ENCODE measurements at places on chromosomes 4 and X. TPM values are rescaled to one million over a fixed set of nuclear protein-coding genes. Genes with fewer than 3 reads are reported as not detected.

The FAT4 gene
- 7.4 TPM for total RNA-seq

GRCh38 chr4:147461161-147461560 is 19.7 kb upstream of the EDNRA start:
- DNase-seq = no peak

- DNase-seq = no peak
Observed at GRCh38 chr4:5863461-5864113, 29.3 kb downstream of the CRMP1 start.

The DMRTC1 gene
- not detected for total RNA-seq

- DNase-seq = no peak
Observed at GRCh38 chr4:566508-567295, 9.4 kb downstream of the TMEM271 start.

The UGT8 gene
- total RNA-seq = 4.3 TPM

The ASB9 gene
- total RNA-seq = 1.1 TPM

The SRPX2 gene
- 0.11 TPM for total RNA-seq

DNA sequence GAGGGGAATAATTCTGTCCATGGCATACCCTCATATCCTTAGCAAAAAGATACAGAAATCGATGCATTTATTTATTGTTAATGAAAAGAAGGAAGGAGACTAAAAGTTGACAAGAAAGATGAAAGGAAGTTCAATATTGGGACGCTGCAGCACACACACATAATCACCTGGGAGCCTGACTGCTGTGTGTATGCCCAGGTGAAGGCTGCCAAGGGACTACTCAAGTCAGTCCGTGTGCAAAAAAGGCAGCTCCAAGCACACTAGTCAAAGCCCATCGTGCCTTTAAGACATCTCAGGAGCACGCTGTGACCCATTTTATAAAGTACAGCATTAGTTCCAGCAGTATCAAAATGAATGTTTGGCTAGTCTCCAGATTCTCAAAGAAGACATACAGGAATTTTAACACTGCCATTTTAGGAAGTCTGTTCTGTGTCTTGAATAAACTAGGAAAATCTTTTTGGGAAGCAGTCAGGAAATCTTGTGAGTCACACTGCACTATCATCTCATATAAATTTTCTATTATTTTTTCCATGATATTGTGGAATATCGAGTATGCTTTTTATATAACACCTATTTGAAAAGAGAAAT is 363.9 kb downstream of the GASK1B start:
- no peak for DNase-seq

The PLAC1 gene
- not detected for total RNA-seq

DNA sequence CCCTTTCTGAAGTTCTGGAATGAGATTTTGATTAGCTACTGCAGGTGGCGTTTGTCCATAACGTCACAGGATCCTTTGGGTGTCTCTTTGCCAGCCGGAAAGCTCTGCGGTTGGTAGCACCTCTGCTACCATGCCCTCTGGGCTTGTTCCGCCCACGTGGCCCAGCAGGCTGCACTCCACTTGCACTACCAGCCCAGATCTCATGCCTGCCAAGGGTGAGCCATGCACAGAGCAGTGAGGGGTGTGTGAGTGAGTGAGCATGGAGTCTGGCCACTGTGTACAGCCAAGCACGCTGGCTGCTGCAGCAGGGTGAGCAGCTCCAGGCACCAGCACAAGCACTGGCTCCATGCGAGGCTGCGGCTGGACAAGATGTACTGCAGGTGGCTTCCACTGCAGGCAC is 6.6 kb upstream of the HNRNPD start:
- DNase-seq = no peak

- peak; percentile 7 for DNase-seq
Observed at GRCh38 chrX:101931136-101931487, 715 bp downstream of the ZMAT1 start.

GRCh38 chr4:91936311-91936710 is 367.5 kb upstream of the GRID2 start:
- no peak for DNase-seq

The SYN1 gene
- not detected for total RNA-seq

DNA sequence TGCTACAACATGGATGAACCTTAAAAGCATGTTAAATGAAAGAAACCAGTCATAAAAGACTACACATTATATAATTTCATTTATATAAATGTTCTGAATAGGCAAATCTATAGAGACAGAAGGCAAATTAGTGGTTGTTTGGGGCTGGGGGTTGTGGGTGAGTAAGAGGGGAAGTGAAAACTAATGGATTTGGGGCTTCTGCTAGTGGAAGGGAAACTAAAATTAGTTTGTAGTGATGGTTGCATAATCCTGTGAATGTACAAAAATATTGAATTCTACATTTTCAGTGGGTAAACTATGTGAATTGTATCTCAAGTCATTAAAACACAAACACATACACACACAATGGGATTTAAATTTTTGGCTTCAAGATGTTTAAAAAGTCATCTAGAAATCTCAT is 25.4 kb upstream of the LIMCH1 start:
- DNase-seq = no peak

- DNase-seq = peak; percentile 29
Observed at GRCh38 chrX:23332101-23332887, 2.4 kb upstream of the PTCHD1 start.

DNA sequence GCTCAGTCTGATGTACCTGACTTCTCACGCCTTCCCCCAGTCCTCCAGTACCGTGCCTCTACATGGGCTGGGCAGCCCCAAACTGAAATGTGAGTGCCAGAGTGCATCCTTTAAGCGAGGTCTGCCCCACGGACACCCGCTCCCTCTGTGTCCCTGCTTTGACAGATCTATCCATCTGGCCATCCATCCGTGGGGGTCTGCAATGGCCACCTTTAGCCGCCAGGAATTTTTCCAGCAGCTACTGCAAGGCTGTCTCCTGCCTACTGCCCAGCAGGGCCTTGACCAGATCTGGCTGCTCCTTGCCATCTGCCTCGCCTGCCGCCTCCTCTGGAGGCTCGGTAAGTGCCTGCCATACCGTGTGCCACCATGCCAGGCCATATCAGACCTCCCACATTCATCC is 827 bp downstream of the PORCN start:
- no peak for DNase-seq

GRCh38 chr4:57763070-57763469 is 652.9 kb upstream of the IGFBP7 start:
- DNase-seq = no peak

The JAKMIP1 gene
- 5.1 TPM for total RNA-seq

DNA sequence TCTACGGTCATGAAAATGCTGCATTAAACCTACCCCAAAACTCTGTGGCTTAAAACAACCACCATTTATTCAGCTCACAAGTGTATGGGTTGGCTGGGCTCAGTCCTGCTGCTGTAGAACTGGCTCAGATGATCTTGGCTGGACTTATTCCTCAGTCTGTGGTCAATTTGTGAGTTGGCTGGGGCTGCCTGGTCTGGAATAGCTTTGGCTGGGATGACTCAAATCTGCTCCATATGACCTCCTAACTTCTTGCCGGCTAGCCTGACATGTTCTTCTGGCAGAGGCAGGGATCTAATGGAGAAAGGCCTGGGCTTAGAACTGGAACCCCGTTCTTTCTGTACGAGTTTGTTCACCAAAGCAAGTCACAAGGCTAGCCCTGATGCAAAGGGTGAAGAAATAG is 71.7 kb downstream of the CFAP299 start:
- DNase-seq = no peak

DNA sequence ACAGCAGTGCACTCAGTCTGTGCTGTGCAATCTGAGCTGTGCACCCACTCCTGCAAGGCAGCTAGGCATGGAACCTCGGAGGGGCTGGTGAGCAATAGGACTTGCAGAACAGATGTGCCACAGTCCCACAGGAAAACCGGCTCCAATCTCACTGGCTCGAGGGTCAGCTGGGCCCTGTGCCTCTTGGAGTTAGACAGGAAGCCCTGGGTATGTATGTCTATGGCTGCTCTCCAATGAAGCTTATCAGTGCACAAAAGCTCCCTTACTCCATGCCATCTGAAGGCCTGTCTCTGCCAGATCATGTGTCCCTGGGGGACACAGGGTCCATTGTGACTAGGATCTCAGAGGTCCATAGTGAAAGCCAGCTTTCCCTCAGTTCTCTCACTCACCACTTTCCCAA is 335.8 kb downstream of the SH3BGRL start:
- DNase-seq = no peak

- DNase-seq = no peak
Observed at GRCh38 chr4:38672074-38672396, 8.0 kb downstream of the KLF3 start.

DNA sequence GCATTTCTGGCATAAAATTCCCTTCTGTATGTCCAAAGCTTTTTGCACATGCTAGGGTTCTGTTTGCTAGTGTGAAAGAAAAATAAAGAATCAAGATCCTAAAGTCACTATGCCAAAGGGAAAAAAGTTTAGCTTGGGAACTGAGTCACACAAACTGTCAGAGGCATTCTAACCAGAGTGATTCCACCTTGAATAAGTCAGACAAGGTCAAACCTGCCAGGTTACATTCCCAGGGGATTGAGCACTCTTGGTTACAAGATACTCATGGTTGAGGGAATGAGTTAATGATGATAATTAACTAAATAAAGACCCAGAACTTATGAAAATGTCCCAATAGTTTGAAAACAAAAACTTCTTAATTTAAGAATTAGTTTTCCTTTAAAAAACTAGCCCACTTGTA is 13.7 kb upstream of the UGT2B17 start:
- no peak for DNase-seq

GRCh38 chr4:138112389-138112788 is 129.8 kb downstream of the SLC7A11 start:
- no peak for DNase-seq

GRCh38 chrX:132059973-132060540 is 37.0 kb downstream of the STK26 start:
- DNase-seq = no peak

The FAM9B gene
- not detected for total RNA-seq

DNA sequence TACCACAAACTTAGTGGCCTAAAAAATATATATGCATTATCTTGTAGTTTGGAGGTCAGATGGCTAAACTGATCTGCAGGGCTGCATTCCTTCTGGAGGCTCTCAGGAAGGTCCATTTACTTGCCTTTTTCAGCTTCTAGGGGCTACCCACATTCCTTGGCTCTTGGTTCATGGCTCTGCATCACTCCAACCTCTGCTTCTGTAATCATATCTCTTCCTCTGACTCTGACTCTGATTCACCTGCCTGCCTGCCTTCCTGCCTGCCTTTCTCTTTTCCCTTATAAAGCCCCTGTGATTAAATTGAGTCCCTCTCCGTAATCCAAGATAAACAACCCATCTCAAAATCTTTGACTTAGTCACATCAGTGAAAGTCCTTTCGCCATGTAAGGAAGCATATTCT is 25.0 kb upstream of the FRMPD4 start:
- DNase-seq = no peak

The VCX3B gene
- not detected for total RNA-seq

- no peak for DNase-seq
Observed at GRCh38 chr4:5615496-5616075, 92.8 kb downstream of the EVC2 start.

The UBQLN2 gene
- total RNA-seq = 16.6 TPM

- DNase-seq = no peak
Observed at GRCh38 chr4:56469489-56470210, 2.2 kb downstream of the SRP72 start.

DNA sequence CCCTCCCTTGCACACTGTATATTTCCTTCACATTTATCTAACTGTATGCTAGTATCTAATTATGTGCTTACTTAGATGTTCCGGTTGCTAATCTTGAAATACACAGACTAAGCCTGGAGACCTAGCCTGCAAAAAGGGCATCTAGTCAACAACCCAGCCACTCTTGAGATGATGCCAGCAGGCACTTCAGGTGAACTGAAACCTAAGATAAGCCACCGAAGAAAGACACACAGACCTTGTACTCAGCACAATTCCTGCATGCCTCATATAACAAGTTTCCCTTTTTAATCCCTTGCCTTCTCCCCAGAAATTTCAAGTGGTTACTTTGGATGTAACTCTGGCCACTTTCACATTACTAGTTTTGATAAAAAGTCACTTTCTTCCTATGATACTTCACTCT is 2506.6 kb downstream of the ARAP2 start:
- no peak for DNase-seq

DNA sequence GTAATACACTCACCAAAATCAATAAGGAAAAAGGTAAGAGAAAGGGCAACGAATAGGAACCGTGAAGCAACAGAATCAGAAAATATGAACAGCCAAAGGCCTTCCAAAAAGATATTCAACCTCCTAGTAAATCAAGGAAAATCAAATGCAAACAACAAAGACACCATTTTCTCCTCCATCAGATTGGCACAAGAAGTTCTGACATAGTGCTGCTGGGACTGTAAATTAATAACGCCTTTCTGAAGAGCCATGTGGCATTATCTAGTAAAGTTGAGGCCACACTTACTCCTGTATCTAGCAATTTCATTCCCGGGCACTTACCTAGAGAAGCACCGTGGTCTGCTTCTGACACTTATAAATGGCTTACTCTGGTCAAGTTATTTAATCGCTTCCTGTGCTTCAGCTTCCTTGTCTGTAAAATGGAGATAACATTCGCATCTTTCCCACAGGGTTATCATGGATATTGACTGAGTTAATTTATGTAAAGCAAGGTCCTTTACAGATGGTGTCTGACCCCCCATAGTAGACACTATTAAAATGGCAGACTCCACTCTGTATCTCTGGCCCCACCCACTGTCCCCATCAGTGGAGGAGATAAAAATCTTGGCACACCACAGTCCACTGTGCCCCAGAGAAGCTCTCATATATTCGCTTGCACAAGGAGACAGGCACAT is 20.5 kb upstream of the ENPP6 start:
- DNase-seq = no peak

The PRRG3 gene
- total RNA-seq = 2.0 TPM

The UTP3 gene
- total RNA-seq = 19.1 TPM

The NR0B1 gene
- total RNA-seq = not detected

The EDA2R gene
- 8.8 TPM for total RNA-seq

- no peak for DNase-seq
Observed at GRCh38 chrX:8346060-8346459, 118.6 kb upstream of the VCX3B start.

The TMEM255A gene
- total RNA-seq = 3.5 TPM

The RNF150 gene
- 1.4 TPM for total RNA-seq

The SPARCL1 gene
- not detected for total RNA-seq

Data from neural progenitor cell (in vitro differentiated cells).